ENCODE measurements at places on chromosomes 12 and 14.

DNA sequence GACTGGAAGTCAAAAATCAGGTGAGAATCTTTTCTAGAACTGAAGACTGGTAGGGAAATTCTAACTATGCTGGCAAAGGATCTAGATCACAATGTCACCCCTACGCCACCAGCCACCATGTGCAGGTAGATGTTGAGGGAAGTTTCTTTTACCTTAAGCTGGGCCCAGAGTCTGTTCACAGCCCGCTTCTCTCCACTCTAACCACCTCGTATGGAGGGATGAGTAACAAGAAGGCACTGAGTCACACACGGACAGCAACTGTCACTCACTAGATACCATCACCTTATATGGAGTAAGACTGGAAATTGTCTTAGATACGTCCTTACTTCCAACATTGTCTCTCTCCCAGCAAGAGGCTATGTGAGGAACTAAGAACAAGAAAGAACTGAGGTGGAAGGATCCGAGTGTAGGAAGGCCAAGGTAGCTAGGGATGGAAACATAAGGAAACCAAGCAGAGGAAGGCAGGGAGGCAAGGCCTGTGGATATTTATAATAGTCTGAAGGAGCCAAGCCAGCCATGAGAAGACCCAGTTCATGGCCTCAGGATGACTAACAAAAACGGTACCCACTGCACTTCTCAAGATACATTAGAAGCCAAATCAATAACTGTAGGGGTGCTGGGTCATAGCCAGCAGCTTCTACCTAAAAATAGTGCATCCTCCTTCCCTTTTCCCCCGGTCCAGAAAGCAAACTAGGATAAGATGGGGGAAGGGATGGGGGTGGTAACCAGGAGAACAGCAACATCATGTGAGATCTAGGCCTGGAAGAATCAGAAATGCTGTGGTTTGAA, 15.5 kb downstream of the REM2 start:
- DNase-seq = no peak

DNA sequence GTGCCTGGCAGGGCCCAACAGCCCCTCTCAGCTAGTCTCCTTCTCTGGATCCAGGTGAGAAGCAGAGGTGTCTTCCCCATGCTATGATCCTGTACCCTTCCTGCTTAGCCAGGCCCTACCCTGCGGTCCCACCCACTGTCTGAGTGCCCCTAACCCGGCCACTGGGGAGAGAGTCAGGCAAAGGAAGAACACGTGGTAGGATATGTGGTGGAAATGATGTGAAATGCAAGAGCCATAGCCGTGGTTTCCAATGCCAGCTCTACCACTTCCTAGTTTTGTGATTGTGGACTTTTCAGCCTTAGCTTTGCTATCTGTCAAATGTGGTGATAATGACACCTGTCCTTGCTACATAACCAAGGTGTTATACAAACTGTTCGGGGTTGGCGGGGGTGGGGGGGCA, 15.8 kb downstream of the KRT2 start:
- no peak for DNase-seq

DNA sequence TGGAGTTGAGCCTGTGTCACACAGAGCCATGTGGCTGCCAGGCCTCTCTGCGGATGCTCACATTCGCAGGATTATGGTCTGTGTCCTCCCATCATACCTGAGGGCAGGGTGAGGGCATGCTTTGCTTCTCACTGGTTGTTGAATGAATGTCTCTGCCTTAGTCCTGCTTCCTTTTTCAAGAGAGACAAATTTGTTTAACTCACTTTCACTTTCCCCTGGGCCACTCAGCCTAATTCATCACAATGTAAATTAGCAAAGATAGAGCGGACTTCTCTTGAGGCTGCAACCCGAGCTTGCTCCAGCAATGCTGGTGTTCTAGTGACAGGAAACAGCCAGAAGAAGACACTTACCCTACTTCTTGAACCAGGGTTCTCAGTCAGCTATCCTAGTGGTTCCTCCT, 35.5 kb upstream of the PAX9 start:
- DNase-seq = no peak

DNA sequence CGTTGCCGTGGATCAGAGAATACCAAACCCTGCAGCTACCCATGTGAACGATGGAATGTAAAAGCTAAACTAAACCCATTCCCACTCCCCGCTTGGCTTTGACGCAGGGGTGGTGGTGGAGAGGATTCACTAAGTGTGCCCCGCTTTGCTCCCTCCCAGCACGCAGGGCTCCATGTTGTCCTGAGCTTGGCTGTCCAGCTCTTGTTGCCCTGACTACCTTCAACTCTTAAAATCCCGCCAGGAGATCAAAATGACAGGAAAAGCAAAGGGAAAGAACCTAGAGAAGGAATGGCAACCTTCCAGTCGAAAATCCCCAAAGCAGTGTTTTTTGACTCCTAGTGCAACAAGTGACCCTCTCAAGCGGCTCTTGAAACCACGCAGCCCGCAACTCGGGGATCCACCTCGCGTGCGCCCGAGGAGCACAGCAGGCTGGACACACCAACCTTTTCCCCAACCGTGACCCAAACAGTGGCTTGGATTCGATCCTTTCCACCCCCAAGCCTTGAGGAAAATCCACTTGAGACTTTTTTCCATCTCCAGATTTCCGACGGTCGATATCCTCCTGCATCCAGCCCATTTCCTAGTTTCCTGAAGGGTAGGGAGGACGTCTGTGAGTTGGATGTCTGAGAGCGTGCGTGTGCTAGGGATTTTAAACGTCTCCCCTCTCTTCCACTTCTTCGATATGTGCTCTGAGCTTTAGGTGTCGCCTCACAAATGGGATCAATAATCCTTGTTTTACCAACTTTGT, 1.4 kb downstream of the SYT10 start:
- DNase-seq = no peak

- DNase-seq = no peak
These were observed 281.7 kb upstream of the AMIGO2 start for GRCh38 chr12:47361389-47362021.

DNA sequence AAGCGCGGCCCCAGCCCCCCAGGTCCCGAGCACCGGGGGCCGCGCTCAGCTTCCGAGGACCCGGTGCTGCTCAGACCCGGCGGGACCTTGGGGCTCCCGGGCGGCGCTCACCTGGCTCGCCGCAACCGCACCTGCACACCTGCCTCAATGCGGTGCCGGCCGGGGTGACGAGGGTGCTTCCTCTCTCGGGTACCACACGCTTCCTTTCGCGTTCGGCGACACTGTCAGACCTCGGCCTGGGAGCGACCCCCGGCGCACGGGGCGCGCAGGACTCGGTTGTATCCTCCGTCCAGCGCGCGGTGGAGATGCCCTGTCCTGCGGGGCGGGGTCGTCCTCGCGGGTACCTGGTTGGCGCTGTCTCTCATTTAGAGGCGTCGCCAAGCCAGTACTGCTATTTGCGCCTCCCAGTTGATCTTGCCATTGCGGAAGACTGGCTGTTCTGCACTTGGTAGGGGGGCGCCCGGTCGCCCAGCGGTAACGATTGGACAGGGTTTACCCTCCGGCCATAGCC, 718 bp downstream of the PACS2 start:
- peak; percentile 66 for DNase-seq

Measured in hepatocyte (in vitro differentiated cells).